ENCODE measurements at places on chromosomes 3 and 15.

GRCh38 chr15:65275728-65276126, 11.0 kb downstream of the PARP16 start:
- DNase-seq = no peak

DNA sequence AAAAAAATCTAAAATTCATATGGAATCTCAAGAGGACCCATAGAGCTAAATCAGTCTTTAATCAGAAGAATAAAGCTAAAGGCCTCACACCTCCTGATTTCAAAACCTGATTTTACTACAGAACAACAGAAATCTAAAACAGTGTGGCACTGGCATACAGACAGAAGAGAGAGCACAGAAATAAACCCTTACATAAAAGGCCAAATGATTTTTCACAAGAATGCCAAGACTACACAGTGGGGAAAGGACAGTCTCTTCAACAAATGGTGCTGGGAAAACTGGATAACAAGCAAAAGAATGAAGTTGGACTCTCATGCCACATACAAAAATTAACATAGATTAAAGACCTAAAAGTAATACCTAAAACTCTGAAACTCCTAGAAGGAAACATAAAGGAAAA, 10.1 kb downstream of the TOP2B start:
- DNase-seq = no peak

GRCh38 chr15:56261854-56262509, 18.3 kb upstream of the RFX7 start:
- DNase-seq = no peak

DNA sequence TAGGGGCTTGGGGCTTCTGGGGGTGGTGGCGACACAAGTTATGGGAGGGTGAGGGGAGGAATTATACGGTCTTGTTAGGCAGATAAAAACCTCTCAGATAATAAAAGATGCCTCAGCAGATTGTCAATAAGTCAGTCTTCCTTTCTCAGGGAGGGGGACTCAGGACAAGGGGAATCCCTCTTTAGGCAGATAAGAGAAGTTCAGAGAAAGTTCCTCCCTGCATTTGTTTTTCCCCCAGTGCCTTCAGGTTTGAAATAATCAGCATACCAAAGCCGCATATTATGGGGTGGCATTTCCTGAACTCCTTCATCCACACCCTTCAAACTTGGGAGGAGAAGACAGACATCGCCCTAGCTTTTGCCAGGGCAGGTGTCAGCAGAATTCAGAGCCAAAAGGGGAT, 8.5 kb downstream of the PPCDC start:
- DNase-seq = peak; percentile 24

- DNase-seq = no peak
These were observed 546.1 kb downstream of the NTRK3 start for GRCh38 chr15:87710406-87710805.

- no peak for DNase-seq
These were observed 738.0 kb downstream of the FHIT start for GRCh38 chr3:60513241-60513640.

DNA sequence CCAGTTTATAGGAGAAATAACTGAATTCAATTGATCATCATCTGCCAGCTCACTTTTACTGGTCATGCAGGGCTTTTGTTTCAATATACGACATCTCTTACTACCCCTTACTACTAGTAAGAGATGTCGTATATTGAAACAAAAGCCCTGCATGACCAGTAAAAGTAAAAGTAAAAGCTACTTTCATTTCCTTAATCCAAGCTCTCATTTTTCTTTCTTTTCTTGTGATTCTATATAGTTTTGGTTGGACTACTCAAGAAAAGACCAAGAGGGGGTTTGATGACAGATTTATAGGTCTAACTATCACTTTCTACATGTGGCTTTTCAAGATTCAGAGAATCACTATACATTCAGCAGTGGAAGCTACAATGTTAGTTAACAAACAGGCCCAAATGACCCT, 1237.3 kb downstream of the ROBO2 start:
- no peak for DNase-seq

DNA sequence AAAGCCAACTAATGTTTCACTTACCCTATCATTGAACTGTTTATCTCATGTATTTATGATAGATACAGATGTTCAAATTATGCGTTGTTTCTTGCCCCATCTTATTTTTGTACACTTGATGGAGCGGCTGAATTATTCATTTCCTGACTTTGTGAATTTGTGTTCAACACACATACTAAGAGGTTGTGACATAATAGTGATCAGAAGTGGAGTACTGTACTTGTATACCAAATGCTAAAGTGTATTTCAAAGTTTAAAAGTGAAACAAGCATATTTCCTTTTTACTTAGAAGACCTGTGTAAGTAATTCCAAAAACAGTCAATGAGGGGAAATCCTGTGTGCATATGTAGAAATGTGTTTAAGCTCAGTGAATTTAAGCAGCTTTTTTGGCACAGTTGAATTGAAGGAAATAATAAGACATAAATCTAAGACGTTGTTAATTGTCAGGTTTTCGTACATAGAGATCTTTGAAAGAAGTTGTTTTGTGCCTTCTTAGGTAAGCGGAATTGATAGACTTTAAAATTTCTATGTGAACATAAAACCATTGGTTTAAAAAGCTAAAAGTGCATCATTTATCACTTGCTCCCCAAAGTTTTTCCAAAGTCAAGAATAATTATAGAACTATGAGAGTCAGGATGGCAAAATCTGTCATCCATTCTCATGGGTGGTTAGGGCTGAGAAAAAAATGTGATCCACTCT, 1.9 kb downstream of the NFKBIZ start:
- DNase-seq = peak; percentile 40

DNA sequence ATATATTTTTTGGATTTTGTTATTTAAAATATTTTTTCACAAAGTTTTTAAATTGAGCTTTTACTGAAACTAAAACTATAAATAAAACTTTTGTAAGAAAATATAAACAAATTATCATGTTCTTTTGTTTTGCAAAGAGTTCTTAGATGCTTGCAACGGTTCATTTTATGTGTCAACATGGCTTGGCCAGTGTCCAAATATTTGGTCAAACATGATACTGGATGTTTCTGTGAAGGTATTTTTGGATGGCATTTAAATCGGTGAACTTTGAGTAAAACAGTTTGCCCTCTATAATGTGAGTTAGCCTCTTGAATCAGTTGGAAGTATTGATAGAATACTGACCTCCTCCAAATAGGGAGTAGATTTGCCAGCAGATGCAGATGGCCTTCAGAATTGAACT, 612.6 kb upstream of the NECTIN3 start:
- DNase-seq = peak; percentile 48

All from choroid plexus epithelial cell (primary cell).